ENCODE measurements at places on chromosomes 2 and 18.

- DNase-seq: peak; percentile 14
Observed at GRCh38 chr18:65938592-65939372, 188.0 kb downstream of the CDH7 start.

- DNase-seq: no peak
Observed at GRCh38 chr2:64888591-64889309, 100.4 kb upstream of the SLC1A4 start.

DNA sequence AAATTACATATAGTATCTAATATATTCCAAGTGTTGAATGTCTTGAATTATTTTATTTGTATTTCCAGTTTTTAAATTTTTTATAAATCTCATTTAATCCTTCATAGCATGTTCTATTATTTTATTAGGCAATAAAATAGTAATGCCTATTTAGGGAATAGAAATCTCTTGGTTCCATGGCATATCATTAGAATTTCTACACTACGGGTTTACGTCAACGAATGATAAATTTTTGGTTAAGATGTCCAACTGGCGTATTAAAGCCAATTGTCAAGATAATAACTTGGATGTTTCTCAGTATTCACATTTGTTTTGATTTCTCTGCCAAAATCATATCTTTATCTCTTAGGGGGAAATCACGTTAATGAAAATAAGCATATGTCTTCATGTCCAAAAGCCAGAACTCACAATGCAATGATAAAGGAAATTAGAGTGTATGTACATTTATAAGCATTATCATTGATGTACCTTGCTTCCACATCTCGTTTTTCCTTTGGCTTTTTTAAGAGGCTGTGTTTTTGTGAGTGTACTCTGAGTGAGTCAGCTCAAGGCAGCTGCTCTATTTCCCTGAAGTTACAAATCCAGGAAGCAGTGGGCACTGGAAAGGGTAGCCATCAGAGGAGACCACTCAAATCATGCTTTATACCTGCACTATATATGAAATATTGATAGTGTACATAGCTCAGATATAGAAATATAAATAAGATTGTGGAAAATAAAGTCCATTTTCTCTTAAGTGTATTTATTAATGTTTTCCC is 115.8 kb upstream of the PDE1A start:
- DNase-seq: no peak

DNA sequence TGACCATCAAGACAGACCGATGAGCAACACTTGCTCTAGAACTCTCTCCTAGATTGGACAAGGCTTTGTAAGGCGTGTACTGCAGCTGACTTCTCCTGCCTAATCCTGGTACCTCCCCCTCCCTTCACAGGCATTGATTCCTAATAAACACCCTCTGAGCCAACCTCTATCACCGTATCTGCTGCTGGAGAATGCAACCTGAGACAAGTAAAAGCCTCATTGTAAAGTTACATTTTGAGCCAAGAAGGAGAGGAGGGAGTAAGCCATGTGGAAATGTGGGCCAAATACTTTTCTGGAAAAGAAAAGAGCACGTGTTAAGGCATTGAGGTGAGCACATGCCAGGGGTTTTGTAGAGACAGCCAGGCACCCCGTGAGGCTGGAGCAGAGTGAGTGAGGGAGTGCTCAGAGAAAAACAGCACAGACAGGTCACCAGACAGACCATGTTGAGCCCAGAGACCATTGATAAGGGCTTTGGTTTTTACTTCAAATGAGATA is 2.6 kb upstream of the WDFY1 start:
- DNase-seq: no peak

GRCh38 chr18:4653418-4653817 is 198.3 kb upstream of the DLGAP1 start:
- no peak for DNase-seq

DNA sequence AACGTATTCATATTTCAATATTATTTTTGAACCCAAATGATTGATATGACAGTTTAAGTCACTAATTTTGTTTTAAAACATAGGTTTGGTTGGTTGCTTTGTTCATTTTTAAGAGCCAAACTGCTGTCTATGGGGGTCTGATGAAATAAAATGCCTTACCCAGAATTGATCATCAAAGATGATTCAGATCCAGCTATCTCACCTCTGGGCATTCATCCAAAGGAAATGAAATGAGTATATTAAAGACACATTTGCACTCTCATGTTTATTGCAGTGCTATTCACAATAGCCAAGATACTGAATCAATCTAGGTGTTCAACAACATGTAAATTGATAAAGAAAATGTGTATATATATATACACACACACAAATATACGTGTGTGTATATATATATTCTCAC is 326.9 kb upstream of the GULP1 start:
- no peak for DNase-seq

- peak; percentile 90 for DNase-seq
Observed at GRCh38 chr18:13216092-13216582, 2.4 kb upstream of the LDLRAD4 start.

DNA sequence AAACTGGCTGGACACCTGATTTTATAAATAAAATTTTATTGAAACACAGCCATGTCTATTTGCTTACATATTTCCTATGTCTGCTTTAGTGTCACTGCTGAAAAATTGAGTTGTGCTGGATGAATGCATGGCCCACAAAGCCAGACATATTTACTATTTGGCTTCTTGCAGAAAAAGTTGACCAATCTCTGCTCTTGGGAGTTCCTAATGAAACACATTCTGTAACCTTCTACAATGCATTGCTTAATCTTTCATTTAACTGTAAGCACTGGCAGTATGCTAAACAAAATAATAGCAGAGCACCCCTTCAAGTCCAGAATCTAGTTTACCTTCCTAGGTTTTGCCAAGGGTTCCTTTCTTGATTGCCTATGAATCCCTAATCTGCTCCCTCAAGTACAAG is 17.7 kb upstream of the SERPINB7 start:
- DNase-seq: no peak

DNA sequence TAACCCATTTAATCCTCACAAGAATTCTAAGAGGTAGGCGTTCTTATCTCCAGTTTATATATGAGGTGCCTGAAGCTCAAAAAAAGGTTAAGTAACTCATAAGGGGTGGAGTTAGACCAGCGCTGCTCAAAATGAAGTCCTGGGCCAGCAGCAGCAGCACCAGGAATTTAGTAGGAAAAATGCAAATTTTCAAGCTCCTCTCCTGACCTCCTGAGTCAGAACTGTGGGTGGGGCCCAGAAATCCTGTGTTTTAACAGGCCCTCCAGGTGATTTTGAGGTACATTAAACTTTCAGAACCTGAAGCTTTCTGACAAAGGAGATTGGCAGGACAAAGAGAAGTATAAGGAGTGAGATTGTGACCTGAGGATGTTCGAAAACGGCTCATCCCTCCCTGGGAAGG is 66.0 kb upstream of the CCDC85A start:
- DNase-seq: no peak

DNA sequence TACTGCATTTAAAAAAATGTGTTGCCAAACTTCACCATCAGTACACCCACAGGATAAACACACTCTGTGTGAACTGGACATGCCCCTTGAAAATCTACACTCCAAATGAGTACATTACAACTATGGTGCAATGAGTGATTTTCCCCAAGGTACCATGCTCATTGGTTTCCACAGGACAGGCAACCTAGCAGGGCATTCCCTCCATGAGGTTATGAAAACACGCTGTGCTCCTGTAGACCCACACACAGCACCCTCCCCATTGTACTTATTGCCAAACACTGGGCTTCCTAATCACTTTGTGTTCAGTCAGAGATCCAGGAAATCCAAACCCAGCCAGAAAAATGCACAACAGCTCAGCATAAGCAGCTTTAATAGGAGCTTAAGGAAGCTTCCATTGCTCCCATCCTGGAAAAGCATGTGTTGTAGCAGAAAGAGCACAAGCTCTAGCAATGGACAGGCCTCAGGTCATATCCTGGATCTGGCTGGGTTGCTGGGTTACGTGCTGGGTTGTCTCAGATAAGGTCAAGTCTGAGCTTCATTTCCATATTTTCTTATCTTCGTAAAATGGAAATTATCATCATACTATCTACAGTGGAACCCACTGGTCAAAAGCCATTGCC is 20.8 kb upstream of the ATIC start:
- no peak for DNase-seq

DNA sequence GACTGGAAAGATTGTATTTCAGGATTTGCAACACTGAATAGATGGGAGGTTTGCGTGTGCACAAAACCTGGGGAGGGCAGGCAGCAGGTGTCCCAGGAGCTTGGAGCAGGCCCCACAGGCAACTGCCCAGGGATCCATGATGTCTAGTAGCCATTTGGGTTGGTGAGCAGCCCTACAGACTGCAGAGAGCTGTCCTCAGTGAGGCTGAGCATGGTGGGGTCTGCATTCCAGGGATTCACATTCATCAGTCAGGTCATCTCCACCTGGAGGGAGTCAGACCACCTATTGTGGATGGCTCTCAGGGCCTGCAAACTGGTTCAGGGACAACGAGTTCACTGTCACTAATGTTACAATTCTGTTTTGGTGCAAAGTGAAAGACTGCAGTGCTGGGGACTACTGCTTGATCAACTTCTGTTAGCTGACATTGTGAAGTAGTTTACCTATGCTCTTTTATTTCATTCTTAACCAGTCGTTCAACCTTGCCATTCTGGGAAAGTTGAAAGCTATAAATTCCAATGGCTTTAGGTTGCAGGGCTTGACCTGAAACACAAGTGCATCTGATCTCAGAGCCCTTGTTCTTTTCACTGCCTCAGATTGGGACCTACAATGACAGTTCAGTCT is 222.6 kb downstream of the ZNF407 start:
- DNase-seq: no peak

DNA sequence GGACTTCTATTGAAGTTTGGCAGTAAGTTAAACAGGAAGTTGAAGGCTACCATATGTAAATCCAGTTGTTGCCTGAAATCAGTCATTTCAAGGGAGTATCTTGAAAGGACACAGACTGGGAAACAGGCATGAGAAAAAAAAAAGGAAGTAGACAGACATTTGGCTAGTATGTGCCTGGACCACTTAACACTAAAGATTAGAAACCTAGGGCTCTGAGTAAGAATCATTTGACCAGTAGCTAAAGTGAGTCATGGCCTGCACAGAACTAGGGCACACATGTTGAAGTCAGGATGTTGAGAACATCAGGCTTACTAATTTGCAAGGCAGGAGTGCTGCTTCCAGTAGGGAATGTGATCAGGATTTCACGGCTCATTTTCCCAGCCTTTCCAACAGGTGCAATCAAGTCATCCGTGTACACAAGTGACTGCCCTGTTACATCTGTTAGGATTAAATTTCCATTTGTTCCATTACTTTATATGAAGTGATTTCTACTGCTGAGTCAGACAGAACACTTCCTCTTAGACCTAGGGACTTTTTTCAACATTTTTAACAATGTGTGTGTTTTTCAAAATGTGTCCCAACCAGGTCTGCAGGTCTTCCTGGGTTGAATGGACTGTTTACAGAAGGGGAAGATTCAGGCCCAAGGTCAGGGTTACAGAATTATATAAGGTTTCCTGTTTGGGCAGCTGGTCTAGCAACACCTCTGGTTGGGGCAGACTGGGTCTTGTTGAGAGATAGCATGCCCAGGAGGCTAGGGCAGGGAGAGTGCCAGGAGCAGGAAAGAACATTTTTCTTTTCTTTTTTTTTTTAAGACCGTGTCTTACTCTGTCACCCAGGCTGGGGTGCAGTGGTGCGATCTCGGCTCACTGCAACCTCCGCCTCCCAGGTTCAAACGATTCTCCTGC is 145.6 kb downstream of the TGIF1 start:
- peak; percentile 44 for DNase-seq

- no peak for DNase-seq
Observed at GRCh38 chr2:40047406-40047805, 268.3 kb upstream of the THUMPD2 start.
